Uterine smooth muscle cell (primary cell): ENCODE measurements at places on chromosomes 12 and 14. TPM values are rescaled to one million over a fixed set of nuclear protein-coding genes. Genes with fewer than 3 reads are reported as not detected.

MTHFD1 gene
- 54.0 and 114 TPM in 2 replicates for total RNA-seq

MYF6 gene
- total RNA-seq, result 0.11 TPM in 1 of 2 replicates, not detected in the other

PLEKHH1 gene
- total RNA-seq, result 0.62 and 0.77 TPM in 2 replicates

SYT1 gene
- total RNA-seq, result 1.7 and 2.3 TPM in 2 replicates

PPM1H gene
- total RNA-seq, result 0.22 and 1.00 TPM in 2 replicates

PLEK2 gene
- total RNA-seq, result 8.7 and 38.8 TPM in 2 replicates

AP1G2 gene
- 11.6 and 12.1 TPM in 2 replicates for total RNA-seq

C12orf50 gene
- under 0.01 TPM in 1 of 2 replicates, not detected in the other for total RNA-seq

BDKRB2 gene
- total RNA-seq, result 43.4 and 74.1 TPM in 2 replicates

OASL gene
- total RNA-seq, result 0.22 and 0.50 TPM in 2 replicates
